ENCODE measurements at places on chromosomes 13 and 19. TPM values are rescaled to one million over a fixed set of nuclear protein-coding genes. Genes with fewer than 3 reads are reported as not detected.

DNA sequence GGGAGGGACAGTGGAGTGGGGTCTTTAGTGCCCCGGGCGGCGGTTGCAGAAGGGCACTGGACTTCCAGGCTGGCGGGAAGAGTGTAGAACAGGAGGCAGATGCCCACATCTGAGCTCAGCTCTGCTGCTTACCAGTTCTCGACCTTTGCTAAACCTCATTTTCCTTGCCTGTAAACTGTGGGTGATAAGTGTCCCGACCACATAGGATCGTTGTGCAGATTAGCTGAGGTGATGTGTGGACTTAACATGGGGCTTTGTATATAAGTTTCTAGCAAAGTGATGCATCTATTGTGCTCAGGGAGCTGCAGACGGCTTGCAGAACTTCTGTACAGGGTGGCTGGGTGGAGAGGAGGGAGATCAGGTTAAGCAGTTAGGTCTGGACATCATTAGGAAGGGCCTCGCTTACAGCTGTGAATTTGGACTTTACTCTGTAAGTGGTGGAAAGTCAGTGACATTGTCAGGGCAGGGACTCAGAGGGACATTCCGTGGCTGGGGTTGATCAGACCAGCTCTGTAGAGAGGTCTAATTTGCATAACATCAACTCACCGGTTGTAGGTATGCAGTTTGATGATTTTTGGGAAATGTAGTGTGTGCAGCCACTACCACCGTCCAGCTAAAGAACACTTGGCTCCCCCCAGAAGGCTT is 70.0 kb downstream of the SPATA13 start:
- no peak for DNase-seq
- H3K4me3 ChIP-seq = no peak overlapping the region
- no peak overlapping the region for H3K27ac ChIP-seq
- no peaks in the 10 kb centered on the region for H3K27me3 ChIP-seq
- no peaks in the 10 kb centered on the region for H3K36me3 ChIP-seq
- H3K4me1 ChIP-seq = no peaks in the 10 kb centered on the region

- H3K27ac ChIP-seq = no peak overlapping the region
- no peak for DNase-seq
- H3K4me3 ChIP-seq = no peak overlapping the region
- H3K36me3 ChIP-seq = no peaks in the 10 kb centered on the region
These were observed 137.6 kb downstream of the GPC6 start for GRCh38 chr13:93364166-93364565.

- peaks cover 24% of the 10 kb centered on the region for H3K36me3 ChIP-seq
- H3K27me3 ChIP-seq = no peaks in the 10 kb centered on the region
These were observed 90.2 kb downstream of the RAB20 start for GRCh38 chr13:110471156-110471832.

- H3K36me3 ChIP-seq = no peaks in the 10 kb centered on the region
- no peaks in the 10 kb centered on the region for H3K27me3 ChIP-seq
- H3K4me3 ChIP-seq = no peak overlapping the region
- H3K27ac ChIP-seq = no peak overlapping the region
These were observed 148.0 kb downstream of the PRR20E start for GRCh38 chr13:57314897-57315520.

DNA sequence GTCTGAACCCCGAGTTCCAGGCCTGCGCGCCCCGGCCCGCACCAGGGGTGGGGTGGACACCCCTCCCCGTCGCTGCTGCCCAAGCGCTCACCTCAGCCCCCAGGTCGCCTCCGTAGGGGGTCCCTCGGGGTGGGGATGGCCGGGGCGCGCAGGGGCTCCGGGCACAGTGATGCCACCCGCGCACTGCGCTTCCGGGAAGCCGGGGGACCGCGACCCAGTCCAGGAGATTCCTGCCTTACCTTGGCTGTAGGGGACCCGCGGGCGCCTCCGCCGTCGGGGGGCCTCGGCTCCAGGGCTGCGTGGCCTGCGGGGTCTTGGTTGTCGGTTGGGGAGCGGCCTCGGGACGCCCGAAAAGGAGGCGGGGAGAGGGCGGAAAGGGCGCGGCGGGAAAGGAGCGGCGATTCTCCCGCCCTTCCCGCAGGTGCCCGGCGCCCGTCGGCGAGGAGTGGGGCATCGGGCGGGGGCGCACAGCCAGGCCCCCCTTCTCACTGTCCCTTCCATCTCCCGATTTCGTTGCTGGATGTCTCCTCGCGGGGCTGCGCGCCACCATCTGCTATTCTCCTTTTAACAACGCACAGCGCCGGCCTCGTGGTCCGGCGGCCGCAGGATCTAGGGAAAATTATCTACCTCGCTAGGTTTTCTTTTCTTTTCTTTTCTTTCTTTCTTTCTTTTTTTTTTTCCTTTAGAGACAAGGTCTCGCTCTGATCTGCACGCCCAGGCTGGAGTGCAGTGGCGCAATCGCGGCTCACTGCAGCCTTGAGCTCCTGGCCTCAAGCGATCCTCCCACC is at the start of gene KEAP1:
KEAP1 (minus strand) TSS at position 355 of the 788 bp plus-strand sequence. CDS start 3,323 bp downstream, outside the sequence.
- peak; percentile 61 for DNase-seq
- no peaks in the 10 kb centered on the region for H3K27me3 ChIP-seq
- peak within 1 kb of the TSS; percentile 99 for H3K27ac ChIP-seq
- H3K4me1 ChIP-seq = peaks cover 6% of the 10 kb centered on the region
- peak within 1 kb of the TSS; percentile 72 for H3K4me3 ChIP-seq

The NECTIN2 gene
- 97.6 TPM for polyA plus RNA-seq

The CEACAM7 gene
- 0.15 TPM for polyA plus RNA-seq

The ZNF550 gene
- polyA plus RNA-seq = 2.0 TPM

GRCh38 chr19:30784850-30785457 is 412.8 kb downstream of the ZNF536 start:
- H3K27me3 ChIP-seq = no peaks in the 10 kb centered on the region
- DNase-seq = peak; percentile 43
- H3K4me1 ChIP-seq = no peaks in the 10 kb centered on the region
- no peak overlapping the region for H3K27ac ChIP-seq
- no peak overlapping the region for H3K4me3 ChIP-seq

DNA sequence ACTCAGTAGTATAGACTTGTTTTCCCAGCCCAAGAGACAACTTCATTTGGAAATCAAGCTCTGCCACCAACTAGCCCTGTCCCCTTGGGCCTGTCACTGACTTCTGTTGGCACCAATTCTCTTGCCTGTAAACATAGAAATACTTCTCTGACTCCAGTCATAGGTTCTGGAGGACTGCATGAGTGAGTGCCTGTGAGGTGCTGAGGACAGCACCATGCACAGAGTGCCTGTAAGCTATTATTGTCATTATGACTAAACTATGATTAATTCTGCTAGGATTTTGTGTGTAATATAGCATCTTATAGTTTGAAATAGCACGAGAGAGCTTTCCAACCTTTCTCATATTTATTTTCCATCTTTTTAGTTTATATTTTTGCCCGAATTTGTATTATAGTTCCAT is 247.9 kb downstream of the MYO16 start:
- no peaks in the 10 kb centered on the region for H3K27me3 ChIP-seq
- no peak overlapping the region for H3K4me3 ChIP-seq
- no peak for DNase-seq
- H3K4me1 ChIP-seq = no peaks in the 10 kb centered on the region
- H3K36me3 ChIP-seq = no peaks in the 10 kb centered on the region

- peak overlapping the region; percentile 75 for H3K27ac ChIP-seq
- no peaks in the 10 kb centered on the region for H3K27me3 ChIP-seq
- no peaks in the 10 kb centered on the region for H3K36me3 ChIP-seq
- no peak overlapping the region for H3K4me3 ChIP-seq
These were observed 71.2 kb upstream of the GTF3A start for GRCh38 chr13:27353166-27353583.

DNA sequence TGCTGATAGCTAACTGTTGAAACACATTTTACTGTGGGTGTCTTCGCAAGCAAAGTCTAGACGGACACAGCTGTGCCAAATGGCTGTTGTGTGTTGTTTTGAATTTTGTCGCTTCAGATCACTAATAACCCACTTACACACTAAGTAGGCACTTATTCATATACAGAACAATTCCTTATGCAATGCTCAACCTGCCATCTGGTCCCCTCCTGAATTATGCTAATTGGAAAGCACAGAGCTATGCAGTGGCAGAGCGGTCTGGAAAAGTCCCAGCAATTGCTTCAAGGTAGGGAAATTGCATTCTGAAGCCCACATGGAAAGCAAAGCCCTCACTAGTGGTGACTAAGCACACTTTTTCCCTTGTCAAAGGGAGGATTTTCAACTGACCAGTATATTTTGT is 69.9 kb downstream of the C13orf42 start:
- no peak overlapping the region for H3K27ac ChIP-seq
- H3K4me1 ChIP-seq = no peaks in the 10 kb centered on the region
- H3K27me3 ChIP-seq = no peaks in the 10 kb centered on the region

Data from lung (tissue), 17 donors.